ENCODE measurements at places on chromosomes 7 and 10. TPM values are rescaled to one million over a fixed set of nuclear protein-coding genes. Genes with fewer than 3 reads are reported as not detected.

RHOBTB1 gene
- 15.5 TPM for total RNA-seq

PNLIPRP2 gene
- total RNA-seq = not detected

GSTO2 gene
- 1.7 TPM for total RNA-seq

MKX gene
- total RNA-seq = not detected

ABCA13 gene
- 3.0 TPM for total RNA-seq

PIK3CG gene
- not detected for total RNA-seq

INMT gene
- 14.3 TPM for total RNA-seq

CADPS2 gene
- total RNA-seq = 11.8 TPM

CHAT gene
- total RNA-seq = not detected

ZP3 gene
- 1.9 TPM for total RNA-seq

ABCB1 gene
- total RNA-seq = 3.8 TPM

CPA5 gene
- total RNA-seq = under 0.01 TPM

PLAU gene
- 63.4 TPM for total RNA-seq

TCTN3 gene
- 26.6 TPM for total RNA-seq

PRLHR gene
- not detected for total RNA-seq

OPN1SW gene
- not detected for total RNA-seq

TMEM196 gene
- total RNA-seq = not detected

MLLT10 gene
- 41.1 TPM for total RNA-seq

CALCR gene
- not detected for total RNA-seq

TUBAL3 gene
- not detected for total RNA-seq

AGR2 gene
- total RNA-seq = not detected

FAM185A gene
- 10.6 TPM for total RNA-seq

RPEL1 gene
- under 0.01 TPM for total RNA-seq

MET gene
- 20.2 TPM for total RNA-seq

NPSR1 gene
- total RNA-seq = not detected

PHKG1 gene
- 1.0 TPM for total RNA-seq

AGBL3 gene
- 0.52 TPM for total RNA-seq

GRID1 gene
- total RNA-seq = not detected

STEAP1 gene
- 30.7 TPM for total RNA-seq

H2BK1 gene
- not detected for total RNA-seq

TIMM23 gene
- 71.4 TPM for total RNA-seq

TUBB8 gene
- not detected for total RNA-seq

TACC2 gene
- total RNA-seq = 2.5 TPM

TMEM176B gene
- total RNA-seq = not detected

HIP1 gene
- 10.2 TPM for total RNA-seq

GALNT17 gene
- not detected for total RNA-seq

DNAJC12 gene
- total RNA-seq = 2.3 TPM

CYP2E1 gene
- 0.52 TPM for total RNA-seq

KEL gene
- not detected for total RNA-seq

GNG11 gene
- 11.2 TPM for total RNA-seq

CHRM2 gene
- total RNA-seq = 3.0 TPM

SFTPD gene
- not detected for total RNA-seq

ICA1 gene
- 0.09 TPM for total RNA-seq

MAP3K8 gene
- total RNA-seq = 6.9 TPM

GHRHR gene
- not detected for total RNA-seq

PTN gene
- total RNA-seq = 38.6 TPM

FAM200A gene
- 8.0 TPM for total RNA-seq

CDC14C gene
- total RNA-seq = 0.09 TPM

PTPN12 gene
- total RNA-seq = 25.2 TPM

Data from bronchial smooth muscle cell (primary cell).